EL (cell line): ENCODE measurements at places on chromosomes 4 and X.

DNA sequence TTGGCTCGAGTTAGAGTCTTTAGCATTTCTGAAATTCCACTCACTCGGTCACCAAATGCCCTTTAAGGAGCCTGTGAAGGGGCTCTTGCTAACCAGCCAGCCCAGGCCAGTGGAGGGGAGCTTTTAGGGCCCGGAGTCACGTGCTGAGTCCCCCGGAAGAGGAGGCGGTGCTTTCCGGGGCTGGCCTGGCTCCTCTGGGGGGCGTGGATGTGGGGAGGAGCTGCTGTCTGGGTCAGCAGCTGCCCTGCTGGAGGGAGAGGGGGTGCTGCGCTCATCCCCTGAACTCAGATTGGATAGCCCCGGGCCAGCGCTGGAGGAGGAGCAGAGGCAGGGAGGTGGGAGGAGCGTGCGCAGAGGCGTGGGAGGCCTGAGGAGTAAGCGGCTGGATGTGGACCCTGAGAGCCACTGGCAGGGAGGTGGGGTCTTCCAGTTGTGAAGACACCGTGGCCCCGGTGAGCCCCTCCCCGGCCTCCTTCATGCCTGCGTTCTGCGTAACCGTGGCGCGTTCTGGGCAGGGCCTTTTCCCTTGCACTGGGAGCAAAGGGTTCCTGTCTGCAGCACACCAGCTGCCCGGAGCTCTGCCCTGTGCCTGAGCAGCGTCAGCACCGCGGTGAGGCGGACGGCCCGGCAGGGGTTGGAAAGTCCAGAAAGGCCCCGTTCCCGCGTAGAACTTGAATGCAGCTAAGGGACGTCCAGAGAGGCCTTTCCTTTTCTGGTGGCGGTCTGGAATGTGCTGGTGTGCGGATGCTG is 19.7 kb downstream of the MAEA start:
- peak; percentile 96 for DNase-seq

GRCh38 chr4:165516281-165516833 is 137.5 kb downstream of the CPE start:
- no peak for DNase-seq

DNA sequence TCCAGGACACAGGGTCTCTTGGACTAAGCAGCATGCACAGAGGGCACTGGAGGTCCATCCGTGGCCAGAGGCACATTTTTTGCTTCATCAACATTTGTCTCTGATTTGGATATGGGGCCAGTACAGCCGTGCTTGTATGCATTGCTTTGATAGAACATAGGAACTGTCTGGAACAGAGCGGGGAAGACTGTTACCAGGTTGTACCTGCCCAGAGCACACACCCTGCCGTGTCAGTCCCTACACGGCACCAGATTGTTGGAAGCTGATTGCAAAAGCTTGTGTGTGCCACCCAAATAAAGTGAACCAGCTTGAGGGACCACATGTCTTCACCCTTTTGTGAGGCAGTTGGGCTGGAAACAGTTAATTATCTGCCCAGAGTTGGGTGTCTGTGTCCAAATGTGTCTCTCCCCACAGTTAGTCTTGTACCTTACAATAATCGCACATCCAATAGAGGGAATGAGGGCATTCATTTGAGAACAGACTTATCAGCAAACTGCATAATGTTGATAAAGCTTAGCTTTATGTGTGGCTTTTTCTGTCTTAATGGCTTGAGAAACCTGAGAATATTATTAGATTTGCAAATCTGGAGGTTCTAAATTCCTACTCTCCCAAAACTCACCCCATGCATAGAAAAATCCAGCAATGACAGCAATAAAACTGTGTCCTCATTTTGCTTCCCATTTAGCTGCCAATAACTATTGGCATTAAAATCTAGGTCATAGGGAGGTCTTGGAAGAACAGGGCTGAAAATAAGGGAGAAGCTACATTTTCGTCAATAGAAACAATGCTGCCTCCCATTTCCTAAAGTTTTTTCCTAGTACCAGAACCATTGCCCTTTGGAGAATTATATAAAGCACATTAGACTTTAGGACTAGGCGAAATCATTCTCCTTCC is 21.2 kb downstream of the KLF3 start:
- DNase-seq: no peak

DNA sequence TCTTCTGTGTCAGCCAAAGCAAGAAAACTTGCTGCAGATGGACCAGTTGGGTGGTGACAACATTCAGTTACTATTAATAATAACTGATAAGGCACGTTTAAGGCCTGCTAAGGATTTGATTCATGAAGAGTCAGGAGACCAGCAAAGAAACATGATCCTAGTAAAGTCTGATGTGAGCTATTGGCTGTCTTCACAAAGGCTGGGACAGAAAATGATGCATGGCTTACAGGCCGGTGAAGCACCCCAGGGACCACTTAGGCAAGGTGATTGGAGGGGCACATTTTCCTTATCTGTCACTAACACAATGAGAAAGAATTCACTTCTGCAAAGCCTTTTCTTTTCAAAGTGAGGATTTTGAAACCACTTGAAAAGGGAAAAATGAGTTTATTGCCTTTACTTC is 65.4 kb upstream of the TRPC3 start:
- no peak for DNase-seq

- no peak for DNase-seq
These were observed 445.8 kb downstream of the CCSER1 start for GRCh38 chr4:90572996-90573395.

DNA sequence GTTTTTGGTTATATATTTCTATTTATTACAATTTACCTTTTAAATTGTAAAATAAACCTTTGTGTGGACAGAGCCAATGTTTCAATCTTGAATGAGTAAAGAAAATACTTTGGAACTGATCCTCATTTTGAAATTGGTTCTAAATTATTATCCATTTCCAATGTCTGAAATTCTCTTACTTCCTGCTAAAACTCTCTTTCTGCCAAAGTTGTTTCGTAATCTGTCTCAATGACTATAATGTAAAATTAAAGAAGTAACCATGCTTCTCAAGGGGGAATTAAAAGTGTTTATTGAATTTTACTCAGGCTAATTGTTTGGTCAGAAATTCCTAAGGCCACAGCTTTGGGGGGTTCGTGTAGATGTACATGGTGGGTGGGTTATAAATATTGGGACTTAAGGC is 34.8 kb downstream of the YIPF6 start:
- DNase-seq: no peak

GRCh38 chrX:122850326-122850725 is 333.8 kb upstream of the GRIA3 start:
- DNase-seq: peak; percentile 1

DNA sequence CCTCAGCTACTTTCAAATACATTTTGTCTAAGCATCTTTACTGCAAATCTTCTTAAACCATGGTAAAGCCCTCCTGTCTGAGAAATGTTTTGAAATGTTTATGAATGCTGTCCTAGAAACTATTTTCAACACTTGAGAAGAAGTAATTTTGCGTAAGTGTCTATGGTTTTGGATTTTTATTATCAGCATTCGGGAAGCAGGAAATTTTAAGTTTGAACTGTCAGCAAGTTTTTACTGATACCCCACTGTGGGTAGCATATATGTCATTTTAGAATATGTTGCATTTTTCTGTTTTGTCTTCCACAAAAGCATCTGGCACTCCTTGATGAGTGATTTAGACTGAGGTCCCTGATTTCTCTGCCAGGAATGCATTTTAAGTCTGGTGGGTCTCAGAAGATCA is 302.4 kb upstream of the GIMD1 start:
- DNase-seq: no peak

DNA sequence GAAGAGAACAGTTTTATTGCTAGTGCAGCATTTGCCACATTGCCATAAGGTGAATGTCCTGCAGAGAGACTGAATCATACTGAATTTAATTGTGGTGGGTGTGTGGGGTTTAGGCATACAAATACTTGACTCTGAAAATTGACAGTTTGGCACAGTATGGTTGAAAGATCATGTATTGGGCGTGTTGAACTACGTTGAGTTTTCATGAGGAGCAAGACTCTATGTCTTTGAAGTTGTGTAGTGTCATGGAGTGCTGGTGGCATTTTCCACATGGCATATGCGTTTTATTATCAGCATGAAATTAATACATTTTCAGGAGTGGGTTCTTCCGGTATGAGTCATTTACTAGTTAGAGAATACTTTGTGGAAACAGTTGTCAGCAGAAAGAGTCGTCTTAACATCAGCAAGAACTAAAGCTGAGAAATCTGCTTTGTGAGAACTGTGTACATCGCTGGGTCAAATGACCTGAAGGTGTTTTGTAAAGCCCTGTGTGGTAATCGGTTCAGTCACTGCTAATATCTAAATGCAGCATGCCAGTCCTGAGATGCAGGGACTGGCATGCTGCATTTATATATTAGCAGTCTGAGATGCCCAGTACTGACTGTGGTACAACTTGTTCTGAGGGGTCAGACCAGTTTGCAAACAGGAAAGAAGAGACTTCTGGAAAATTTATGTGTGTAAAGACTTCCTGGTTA is 50.3 kb downstream of the ARHGAP10 start:
- DNase-seq: peak; percentile 56

GRCh38 chr4:145722561-145722960 is 42.6 kb downstream of the C4orf51 start:
- peak; percentile 5 for DNase-seq

DNA sequence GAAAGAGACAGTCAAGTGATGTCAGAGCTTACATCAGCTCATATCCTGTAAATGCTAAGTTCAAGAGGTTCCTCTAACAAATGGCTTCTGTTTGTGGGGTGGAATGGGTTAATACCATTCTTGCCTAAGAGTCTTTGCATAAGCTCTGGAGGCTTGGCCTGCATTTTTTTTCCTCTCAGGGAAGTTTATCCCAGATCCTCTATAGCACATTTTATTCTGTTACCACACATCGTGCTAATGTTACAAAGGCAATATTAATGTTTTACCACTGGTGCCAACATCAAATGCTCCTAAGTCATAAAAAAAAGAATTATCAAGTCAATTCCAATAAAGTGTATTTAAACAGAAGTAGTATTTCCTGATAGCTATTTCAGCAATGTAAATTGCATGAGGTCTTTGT is 2.9 kb upstream of the ADH6 start:
- no peak for DNase-seq
